Kidney epithelial cell (primary cell): ENCODE measurements at places on chromosomes 5 and 9. TPM values are rescaled to one million over a fixed set of nuclear protein-coding genes. Genes with fewer than 3 reads are reported as not detected.

DNA sequence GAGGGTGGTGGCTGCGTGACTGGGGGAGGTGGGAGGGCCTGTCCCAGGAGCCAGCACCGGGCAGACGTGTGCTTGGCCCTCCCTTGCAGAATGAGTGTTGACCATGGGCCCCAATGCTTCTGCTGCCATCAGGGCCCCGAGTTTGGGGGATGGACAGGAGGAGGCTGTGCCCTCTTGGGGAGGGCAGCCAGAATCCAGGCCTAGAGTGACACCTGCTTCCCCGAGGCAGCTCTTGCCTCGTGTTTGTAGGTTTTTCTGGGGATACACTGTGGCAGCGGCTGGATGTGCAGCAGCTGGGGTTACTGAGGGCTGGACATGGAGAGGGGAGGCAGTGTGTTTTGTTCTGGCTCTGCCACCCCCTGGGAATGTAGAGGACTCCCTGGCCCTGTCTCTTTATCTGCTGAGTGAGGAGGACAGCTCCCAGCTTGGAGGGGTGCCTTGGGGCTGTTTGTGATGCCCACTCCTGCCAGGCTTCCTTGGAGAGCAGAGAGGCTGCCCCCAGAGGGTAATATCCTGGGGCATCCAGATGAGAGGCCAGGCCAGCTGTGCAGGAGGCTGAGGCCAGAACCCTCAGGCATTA, 22.7 kb downstream of the WNK2 start:
- DNase-seq, result no peak

DNA sequence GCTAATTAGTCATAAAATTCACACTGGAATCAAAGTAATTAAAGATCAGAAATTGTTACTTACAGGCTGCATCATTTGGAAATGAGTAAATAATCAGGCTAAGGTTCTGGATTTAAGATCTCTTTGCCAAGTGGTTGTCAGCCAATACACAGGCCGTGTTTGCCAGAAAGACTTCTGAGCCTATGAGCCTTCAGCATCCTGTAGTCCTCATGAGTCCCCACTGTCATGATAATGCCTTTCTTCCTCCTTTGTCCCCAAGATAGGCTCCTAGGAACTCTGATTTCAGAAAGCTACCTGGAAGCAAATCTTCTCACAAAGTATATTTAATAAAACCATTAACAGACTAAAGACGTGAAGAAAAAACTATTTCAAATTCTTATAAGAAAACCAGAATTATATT, 810.5 kb downstream of the DNAH5 start:
- DNase-seq, result no peak

- DNase-seq, result no peak
Observed at GRCh38 chr5:90793183-90793582, 234.6 kb downstream of the ADGRV1 start.

GRCh38 chr9:16145196-16145950, 592.5 kb downstream of the CCDC171 start:
- no peak for DNase-seq

Gene SREK1
- 23.7 and 26.9 TPM in 2 replicates for total RNA-seq
